ENCODE measurements at places on chromosomes 2 and 18.

DNA sequence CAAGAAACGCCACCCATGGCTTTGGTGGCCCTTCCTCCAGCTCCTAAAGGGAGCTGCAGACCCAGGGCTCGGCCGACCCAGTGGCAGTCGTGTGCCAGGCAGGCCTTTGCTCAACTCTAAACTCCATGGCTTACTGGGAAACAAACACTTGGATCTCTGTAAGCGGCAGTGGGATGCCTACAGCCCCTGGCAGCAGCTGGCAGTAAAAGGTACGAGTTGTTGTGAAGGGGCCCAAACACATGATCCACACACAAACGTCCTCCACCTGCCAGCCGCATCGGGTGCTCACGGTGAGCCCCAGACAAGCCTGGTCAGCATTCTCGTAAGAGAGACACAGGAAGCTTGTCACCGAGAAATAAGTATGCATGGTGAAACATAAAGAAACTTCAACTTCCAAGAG, 214.9 kb downstream of the MGAT5 start:
- DNase-seq, result no peak

DNA sequence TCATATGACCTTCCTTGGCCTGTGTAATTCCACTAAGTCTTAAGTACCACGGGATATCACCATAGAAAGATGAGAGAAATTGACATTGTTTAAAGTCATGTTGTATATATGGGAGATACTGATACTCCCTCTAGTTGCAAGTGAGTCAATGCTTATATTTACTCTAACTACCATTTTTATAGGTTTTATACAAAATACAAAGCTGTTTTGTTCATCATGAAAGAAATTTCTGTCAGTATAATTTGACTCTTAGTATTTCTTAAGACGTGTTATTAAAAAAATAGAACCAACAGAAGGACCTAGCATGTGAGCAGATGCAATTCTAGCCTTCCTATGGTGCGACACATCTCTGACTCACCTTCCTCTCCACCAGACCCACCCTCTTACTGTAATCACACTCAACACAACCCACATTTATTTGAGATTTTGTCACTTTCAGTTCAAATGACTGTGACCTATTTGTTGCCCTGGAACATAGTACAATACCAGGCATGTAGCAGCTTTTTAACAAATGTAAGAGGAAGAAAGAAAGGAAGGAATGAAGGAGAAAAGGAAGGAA, 453.1 kb downstream of the CMPK2 start:
- DNase-seq, result no peak

DNA sequence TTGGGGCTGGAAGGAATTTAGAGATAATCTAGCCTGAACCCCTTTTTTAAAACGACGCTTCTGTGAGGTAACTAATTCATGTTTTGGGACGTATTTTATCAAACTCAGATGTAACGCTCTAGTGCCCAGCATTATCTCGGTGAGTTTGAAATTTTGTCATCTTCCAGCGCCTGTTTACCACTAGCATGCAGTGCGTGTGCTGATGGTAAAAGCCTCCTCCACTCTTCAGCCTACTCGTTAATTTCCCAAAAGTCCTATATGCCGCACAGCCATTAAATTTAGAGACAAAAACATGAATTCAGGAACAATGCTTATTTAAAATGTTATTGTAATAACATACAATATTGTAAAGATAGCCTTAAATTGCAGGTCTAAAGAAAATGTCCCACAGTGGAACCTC, 2.8 kb downstream of the ZCCHC2 start:
- no peak for DNase-seq

DNA sequence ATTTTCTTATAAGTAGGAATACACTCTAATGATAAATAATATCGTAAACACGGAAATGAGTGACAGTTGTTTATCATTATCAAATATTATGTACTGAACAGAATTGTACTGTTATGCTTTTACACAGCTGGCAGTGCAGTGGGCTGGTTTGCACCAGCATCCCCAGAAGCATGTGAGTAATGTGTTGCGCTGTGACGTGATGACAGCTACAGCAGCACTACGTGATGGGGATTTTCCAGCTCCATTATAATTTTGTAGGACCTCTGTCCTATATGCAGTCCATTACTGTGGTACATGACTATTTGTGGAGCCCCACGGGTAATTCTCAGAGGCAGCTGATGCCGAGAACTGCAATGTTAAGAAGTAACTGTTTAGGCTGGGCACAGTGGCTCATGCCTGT, 77.3 kb upstream of the ATG16L1 start:
- no peak for DNase-seq

DNA sequence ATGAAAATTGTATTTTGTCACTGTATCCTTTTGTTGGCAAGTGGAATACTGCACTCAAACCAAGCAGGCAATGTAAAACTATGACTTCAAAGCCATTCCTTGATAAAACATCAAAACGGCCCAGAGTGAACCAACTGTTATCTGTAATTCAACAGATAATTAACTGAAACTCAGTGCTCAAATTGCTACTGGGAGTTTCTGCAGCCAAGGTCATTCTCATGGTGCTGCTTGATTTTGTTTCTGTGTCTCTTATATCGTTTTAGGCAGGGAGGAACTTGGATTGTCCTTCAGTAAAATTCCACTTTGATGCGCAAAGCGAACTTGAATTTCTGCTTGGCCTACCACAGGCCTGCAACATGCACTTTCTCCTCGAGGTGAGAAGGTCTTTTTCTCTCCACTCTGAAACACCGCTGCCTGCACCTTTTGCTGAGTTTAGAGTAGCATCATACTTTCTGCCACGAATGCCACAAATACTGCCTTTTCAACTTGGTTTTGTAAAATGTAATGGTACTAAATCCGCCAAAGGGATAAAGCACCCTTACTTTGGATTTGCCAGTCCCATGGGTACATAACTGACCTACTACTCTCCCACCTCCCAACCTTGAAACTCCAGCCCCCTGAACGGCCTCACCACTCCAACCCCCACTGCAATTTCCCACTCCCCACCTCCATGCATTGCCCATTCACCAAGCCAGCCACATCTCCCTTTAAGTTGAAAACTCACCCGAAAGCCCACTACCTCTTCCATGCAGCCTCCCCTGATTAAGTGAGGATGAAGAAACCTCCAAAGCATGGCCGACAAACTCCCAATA, 204.7 kb downstream of the TGIF1 start:
- DNase-seq, result no peak

DNA sequence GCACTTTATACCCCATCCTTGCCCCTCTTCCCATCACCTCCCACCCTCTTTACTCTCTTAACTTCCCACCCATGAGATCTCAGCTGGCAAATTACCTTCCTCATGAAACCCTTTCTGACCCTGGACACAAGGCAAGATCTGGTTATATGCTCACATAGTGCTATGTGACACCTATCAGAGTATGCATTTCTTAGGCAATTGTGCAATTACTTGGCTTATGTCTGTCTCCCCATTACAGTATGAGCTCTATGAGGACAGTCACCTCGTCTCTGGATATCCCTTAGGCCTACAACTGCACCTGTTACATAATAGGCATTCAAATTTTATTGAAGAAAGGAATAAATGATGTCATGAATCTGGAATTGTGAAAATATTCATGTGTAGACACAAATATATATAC, 91.4 kb downstream of the ZNF385B start:
- DNase-seq, result no peak

GRCh38 chr18:53710080-53710479, 514.4 kb downstream of the MBD2 start:
- DNase-seq, result no peak

All from iPS DF 6.9 (cell line).